Stimulated activated CD8-positive, alpha-beta memory T cell treated with anti-CD3 and anti-CD28 coated beads, Interleukin-4, amount 100 ng/mL, for 24 hours (primary cell): ENCODE measurements at places on chromosomes 1 and 21.

DNA sequence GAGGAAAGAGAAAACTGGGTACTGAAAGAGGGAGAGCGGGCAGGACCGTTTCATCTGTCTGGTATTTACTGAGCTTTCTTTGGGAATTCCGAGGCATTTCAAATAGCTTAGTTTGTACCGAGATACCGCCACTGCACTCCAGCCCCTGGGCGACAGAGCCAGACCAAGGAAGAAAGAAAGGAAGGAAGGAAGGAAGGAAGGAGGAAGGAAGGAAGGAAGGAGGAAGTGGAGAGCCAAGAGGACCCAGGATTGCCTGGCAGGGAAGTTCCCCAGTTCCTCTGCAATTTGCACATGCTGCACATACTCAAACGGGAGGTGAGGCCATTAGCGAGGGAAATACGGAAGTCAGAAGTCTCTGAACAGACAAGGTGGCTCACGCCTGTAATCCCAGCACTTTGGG lies 961 bp upstream of the FUCA1 start:
- no peak for DNase-seq

- no peak for DNase-seq
Measured at GRCh38 chr1:89802841-89803240, 18.0 kb upstream of the LRRC8D start.

- no peak for DNase-seq
Measured at GRCh38 chr1:74683656-74684055, 10.1 kb upstream of the ERICH3 start.

GRCh38 chr1:201275253-201275666 lies 8.0 kb upstream of the PKP1 start:
- DNase-seq = no peak

DNA sequence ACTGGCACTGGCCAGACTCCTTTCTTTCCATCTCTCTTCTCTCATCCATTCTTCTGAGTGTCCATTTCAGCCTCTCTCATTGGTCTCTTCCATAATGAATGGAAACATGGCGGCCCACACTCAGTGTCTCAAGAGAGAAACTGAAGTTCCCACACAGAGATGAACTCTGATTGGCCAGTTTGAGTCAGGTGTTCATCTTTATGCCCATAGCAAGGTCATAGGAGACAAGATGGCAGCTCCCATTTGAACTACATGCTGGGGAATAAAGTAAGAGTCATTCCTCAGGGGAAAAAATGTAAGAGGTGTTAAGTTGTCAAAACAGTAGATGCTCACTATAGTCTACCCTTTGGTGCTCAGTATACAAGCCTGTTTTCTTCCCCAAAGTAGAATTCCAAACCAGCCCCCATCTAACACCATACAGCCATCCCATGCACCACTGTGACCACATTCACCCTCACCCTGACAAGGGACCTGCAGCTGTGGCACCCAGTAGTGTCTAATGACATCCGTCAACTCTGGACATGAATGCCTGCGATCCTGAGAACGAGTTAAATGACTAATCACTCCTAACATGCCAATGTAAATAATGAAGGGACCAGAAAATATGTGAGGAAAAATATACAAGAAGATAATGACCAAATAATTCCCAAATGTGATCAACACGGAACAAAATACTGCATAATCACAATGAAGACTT lies 12.4 kb downstream of the CDA start:
- DNase-seq = no peak

GRCh38 chr1:65344171-65344814 lies 35.0 kb downstream of the DNAJC6 start:
- no peak for DNase-seq

DNA sequence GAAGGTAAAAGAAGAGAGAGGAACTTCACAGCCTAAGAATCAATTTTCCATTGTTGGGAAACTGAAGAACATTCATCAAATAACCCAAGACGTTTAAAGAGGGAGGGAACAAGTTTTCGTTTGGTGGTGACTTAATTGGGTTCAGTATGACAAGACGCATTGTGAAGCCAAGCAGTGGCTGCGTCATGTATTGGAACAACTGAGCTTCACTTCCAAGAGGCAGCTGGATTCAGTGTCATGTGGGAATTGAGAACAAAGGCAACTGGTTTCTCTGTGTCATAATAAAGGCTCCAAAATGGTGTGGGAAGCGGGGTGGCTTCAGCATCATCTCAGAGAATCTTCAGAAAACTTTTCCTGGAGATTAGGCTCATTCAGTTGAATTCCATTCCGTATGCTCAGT lies 29.8 kb upstream of the RC3H1 start:
- no peak for DNase-seq

GRCh38 chr1:171772312-171772711 lies 9.1 kb upstream of the METTL13 start:
- DNase-seq = no peak

GRCh38 chr1:156452907-156453306 lies 47.7 kb downstream of the MEF2D start:
- no peak for DNase-seq

DNA sequence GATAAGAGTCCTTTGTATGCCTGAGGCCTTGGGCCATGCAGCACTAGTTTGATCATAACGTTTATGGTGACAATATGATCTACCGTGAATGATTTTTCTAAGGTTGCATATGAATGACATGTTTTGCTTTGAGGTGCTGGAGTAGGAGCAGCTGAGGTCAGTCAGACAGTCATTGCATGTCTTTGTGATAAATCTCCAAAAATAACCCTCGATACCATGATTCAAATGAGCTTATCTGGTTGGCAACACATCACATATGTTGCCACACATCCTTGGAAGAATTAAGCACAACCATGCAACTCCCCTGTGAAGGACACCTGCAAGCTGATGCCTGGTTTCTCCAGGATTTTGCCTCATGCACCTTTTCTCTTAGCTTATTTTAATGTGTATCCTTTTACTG lies 394.5 kb downstream of the LTN1 start:
- no peak for DNase-seq

DNA sequence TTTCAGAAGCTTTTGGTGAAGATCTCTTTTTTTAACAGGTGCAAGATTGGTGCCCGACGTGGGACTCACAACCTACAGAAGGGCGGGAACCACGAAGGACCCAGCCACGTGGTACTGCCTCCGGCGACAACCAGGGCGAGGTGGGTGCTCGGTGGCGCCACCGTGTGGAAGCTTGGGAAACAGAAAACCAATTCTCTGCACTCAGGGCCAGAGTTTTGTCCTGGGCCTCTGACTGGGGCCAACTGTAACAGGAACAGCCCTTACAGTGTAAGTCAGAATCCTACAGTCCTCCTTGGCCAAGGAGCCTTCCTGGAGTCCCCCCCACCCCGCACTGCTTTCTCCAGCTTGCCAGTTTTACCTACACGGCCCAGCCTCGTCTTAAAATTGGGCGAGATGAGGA lies 11.6 kb upstream of the S100A7A start:
- DNase-seq = peak; percentile 38

DNA sequence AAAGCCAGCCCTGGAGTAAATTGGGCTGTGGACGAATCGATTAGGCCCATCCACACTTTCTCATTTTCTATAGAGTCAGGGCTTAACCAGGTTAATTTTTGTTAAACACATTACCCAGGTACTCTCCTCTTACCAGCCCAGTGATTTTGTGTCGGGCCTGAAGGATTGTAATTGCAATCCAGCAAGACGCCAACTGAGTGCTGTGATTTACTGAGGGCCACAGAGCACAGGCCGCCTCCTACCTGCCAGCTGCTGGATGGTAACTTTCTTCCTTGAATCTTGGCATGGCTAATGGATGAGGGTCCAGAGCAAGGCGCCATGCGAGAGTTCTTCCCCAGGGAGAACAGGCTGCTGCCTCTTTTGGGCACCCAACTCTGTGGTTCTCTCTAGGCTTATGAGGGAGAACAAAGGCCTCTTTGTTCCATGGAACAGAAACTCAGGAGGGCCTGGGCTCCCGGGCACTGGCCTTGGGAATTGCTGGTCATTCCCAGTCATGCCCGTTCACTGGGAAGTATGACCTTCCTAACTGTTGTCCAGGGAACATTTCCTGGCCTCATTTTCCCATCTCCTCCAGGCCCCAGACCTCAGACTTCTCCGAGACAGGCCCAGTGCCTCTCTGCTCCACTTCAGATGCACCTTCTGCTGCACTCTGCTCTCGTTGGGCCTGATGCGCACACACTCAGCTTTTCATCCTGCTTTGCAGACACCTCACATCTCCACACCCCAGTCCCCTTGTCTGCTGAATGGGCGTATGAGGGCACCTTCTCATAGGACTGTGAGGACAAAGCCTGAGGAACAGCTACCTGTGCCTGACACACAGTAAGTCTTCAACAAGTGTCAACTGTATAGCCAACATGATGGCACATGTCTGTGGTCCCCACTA lies 57.3 kb downstream of the SYF2 start:
- DNase-seq = no peak

DNA sequence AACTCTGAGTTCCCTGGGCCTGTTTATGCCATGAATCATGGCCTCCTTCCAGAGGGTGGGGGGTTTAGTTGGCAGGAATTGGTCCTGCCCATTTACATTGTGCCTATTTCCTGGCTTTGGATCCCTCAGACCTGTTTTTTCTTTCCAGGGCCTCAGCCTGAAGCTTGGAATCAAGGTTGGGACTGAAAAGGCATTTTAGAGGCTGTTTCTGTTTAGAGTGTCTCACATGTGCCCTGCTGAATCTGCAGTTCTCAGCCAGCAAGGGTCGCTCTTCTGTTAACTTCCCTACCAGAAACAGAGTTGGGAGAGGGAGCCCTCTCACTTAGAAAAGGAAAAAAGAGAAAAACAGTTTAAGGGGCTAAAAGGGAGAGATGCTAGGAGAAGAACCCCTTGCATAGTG lies 191.1 kb downstream of the PTPRC start:
- DNase-seq = no peak

- DNase-seq = no peak
Measured at GRCh38 chr1:80659161-80659560, 1141.6 kb upstream of the ADGRL2 start.

DNA sequence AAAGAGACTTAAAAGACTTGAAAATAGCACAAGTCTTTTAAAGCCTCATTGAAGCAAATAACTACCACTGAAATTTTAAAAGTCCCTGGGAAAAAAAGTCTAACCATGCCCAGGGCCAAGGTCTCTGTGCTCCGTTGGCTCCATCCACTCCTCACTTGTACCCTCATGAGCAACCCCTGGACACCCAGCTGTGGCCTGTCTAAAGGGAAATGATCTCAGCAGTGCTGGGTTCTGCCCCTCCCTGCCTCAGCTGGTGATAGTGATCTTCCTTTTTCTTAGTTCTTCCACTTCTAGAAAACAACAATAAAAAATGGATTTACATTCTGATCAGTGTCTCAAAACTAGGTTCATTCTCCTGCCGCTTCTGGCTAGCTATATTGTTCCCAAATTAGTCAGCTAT lies 423.5 kb upstream of the ADAMTS5 start:
- no peak for DNase-seq

DNA sequence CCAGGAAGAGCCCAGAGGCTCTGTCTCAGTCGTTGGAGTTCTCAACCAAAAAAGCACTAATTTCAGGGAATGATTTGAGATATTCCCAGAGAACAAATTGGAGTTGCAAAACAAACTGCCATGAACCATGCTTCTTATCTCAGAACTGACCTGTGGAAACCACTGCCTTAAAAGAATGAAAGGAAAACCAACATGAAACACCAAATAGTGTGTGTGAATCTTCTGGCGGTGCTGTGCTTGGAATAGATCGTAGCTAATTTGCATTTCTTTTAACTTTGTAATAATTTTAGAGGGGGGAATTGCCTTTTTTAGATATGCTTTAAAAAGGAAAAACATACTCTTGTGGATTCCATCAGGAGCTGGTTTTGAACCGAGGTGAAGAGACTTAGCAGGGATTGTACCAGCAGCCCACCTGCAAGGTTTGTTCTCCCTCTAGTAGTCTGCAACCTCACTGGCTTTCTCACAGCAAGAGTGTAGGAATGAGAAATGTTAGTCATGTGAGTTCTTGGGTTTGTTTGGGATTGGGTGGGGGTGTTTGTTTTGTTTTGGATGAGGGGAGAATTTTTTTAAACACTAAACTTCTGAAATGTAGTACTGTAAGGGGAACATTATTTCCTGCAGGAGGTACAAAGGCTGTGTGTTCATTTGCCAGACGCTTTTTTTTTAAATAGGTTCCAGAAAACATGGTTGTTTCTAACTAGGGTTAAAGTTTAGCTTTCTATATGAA lies 45.7 kb upstream of the ANGPTL1 start:
- no peak for DNase-seq

- no peak for DNase-seq
Measured at GRCh38 chr1:7642781-7643529, 128.1 kb upstream of the VAMP3 start.

DNA sequence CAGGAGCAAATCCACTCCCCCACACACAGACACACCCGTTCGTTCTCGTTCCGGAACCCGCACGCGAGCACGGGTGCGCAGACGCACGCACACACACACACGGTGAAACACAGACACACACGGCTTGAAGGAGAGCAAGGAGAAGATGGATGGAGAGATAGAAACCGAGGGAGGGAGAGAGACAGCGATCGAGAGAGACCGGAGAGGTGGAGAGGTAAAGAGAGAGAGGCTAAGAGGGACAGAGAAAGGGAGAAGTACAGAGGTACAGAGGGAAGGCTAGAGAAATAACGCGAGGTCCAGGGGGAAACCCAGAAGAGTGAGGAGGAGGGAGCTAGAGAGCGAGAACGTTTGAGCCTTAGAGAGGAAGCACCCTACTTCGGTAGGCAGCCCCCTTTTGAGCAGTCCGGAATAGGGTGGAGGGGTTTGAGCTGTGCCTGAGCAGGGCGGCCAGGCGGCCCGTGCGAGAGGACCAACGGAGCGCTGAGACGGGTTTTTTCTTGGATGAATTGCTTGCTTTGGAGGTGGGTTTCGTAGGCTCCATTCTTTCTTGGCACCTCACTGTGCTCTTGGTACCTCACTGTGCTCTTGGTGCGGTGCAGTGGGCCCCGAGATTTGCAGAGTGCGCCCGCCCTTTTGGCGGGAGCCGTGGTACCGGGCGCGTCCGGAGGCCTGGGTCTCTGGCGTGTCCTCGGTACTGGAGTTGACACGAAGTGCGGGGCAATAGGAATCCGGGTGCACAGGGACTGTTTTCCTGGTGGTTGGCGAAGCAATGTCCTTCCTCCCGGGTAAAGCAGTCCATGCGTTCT lies 88.4 kb upstream of the RHOU start:
- DNase-seq = no peak
